Activated CD8-positive, alpha-beta memory T cell treated with anti-CD3 and anti-CD28 coated beads for 1 hour (primary cell): ENCODE measurements at places on chromosomes 7 and 10.

GRCh38 chr10:102451105-102451969, at the start of gene C10orf95:
C10orf95 (minus strand) TSS chr10:102451543; CDS start chr10:102451093, 450 bp downstream.
- DNase-seq: no peak

DNA sequence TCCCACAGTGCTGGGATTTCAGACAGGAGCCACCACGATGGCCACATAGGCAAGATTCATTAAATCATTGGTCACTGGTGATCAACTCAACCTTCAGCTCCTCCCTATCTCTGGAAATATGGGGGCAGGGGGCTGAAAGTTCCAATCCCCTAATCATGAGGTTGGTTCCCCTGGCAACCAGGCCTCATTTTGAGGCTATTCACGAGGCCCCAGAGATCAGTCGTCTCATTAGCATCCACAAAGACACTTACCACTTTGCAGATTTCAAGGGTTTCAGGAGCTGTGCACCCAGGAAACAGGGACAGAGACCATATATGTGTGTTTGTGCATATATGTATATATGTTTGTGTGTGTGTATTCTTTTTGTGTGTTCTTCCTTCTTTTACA, 7.7 kb upstream of the GUSB start:
- no peak for DNase-seq

DNA sequence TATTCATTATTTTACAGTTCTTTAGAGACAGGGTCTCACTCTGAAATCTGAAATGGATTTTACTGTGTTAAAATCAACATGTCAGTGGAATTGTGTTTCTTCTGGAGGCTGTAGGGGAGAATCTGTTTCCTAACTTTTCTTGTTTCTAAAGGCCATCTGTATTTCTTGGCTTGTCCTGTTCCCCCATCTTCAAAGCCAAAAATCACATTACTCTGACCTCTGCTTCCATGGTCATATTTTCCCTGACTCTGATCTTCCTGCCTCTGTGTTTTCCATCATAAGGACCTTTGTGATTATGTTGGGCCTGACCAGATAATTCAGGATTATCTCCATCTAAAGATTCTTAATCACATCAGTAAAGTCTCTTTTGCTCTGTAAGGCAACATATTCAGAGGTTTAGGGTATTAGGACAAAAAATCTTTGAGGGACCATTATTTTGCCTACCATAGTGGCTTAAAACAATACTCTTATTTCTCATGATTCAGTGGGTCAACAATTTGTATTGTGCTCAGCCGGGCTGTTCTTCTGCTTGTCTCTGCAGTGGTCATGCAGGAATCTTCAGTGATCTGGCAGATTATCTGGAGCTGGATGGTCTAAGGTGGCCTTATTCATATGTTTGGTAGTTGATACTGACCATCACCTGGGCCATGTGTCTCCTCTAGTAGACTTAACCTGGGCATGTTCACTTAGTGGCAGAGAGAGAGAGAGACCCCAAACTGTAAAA, 5.7 kb downstream of the ANLN start:
- no peak for DNase-seq

DNA sequence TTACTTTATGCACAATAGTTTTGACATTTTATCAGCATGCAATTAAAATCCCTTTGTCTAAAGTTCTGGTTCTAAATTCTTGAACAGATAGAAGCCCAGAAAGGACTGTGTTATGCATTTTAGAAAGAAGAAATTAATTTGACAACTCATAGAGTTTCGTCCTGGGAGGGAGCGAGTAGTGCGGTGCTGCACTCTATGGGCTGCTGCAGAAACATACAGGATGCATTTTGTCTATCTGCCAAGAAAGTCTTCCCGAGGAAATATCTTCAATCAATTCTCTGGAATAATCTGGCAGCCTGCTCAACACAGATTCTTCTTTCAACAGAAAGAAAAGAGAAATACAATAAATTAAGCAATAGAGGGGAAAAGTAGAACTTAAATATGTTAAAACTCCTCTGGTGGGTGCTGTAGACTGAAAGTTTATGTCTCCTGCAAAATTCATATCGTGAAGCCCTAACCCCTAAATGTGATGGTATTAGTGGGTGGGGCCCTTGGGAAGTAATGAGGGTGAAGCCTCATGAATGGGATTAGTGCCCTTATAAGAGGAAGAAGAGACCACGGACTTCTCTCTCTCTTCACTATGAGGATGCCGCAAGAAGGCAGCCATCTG, 39.0 kb upstream of the IFRD1 start:
- no peak for DNase-seq

DNA sequence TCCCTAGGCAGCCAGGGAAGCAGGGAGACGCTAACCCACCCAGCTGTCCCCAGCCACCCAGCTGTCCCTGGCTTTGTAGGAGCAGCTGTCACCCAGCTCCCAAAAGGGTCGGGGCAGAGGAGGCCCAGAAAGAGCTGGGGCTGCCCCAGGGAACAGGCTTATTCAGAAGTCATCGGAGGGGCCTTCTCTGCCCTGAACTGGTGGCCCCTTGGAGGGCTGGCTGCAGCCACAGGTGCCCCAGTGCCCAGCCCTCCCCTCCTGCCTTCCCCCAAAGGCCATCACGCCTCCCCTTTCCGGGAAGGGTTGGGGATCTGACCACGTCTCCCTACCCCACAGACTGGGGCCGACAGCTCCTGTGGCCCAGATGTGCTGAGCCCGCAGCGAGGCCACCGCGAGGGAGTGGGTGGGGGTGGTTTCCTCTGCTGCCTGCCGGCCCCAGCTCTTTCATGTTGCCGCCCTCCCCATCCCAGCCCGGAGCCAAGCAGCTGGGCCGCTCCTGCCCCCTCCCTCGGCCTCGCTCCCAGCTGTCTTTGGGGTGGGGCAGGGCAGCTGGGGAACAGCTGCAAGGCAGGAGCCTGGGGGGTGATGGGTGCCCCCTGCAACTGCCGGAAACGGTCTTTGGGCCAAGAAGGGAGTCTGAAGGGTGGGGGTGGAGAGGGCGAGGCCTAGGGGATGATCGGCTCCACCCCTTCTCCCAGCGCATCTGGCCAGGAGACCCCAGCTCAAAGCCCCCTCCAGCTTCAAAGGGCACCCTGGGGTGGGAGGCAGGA, 16.8 kb downstream of the TRIM8 start:
- DNase-seq: no peak

DNA sequence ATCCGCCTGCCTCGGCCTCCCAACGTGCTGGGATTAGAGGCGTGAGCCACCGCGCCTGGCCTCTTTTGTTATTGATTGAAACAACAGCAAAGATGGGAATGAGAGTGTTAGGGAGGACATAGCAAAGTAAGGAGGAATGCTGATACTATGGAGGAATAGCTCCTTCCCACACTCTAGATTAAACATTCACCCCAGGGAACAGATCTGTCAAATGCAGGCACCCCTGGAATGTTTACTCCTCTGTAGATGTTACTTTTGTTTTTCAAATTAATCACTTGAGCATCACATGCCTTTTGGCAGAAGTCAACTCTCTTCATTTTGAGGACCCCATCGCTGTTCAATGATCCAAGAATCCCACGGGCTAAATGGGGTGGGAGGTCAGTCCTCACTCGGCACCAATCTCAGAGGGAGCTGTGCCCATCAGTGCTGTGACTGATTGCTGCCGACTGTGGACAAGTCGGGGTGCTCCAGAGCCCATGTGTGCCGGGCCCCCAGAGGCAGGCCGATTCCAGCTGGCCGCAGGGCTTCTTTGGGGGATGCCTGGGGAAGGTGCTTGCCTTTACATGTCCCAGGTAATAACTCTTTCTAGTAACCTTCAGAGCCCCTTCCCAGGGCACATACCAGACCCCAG, 10.2 kb upstream of the COBL start:
- no peak for DNase-seq

GRCh38 chr7:149304006-149304405, 42.0 kb downstream of the ZNF783 start:
- DNase-seq: no peak

- no peak for DNase-seq
Measured at GRCh38 chr7:122304996-122305421, 459 bp upstream of the FEZF1 start.
